NCI-H1930 (cell line): ENCODE measurements at places on chromosomes 7 and 10.

GRCh38 chr10:19877466-19878255 lies 61.4 kb downstream of the PLXDC2 start:
- DNase-seq: no peak

- DNase-seq: no peak
Observed at GRCh38 chr10:69850440-69850839, 48.7 kb downstream of the COL13A1 start.

DNA sequence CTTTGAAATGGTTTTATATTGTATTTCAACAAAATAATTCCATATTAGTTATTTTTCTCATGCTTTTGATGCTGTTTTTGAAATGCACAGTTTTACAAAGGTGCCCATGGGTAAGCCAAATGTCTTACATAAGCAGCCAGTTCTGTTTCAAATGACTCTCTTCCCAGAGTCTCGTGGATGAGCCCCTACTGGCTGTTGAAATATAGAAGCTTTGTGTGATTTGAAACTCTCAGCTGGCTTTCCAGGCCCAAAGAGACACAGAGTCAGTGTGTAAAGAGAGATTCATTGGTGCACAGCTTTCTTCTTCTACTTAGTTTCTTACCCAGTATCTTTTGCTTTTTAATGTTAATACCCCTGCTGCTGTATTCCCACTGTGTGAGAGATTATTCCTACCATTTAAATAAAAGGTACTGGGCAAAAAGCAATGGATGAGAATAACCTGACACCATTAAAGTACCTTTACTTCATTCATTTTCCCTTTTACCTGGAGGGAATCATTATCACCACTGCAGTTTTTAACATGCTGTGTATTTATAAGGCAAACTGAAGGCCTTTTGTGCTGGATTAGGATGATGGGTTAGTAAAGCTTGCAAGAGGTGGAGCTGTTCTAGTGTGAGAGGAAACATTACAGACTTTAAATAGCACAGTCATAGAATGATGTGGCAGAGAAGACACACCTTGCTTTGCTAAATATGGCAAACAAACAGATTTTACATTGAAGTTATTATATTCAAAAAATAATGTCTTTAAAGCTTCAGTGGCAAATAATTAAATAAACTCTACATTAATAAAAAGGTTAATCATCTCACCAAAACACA lies 415.1 kb downstream of the THSD7A start:
- DNase-seq: no peak

DNA sequence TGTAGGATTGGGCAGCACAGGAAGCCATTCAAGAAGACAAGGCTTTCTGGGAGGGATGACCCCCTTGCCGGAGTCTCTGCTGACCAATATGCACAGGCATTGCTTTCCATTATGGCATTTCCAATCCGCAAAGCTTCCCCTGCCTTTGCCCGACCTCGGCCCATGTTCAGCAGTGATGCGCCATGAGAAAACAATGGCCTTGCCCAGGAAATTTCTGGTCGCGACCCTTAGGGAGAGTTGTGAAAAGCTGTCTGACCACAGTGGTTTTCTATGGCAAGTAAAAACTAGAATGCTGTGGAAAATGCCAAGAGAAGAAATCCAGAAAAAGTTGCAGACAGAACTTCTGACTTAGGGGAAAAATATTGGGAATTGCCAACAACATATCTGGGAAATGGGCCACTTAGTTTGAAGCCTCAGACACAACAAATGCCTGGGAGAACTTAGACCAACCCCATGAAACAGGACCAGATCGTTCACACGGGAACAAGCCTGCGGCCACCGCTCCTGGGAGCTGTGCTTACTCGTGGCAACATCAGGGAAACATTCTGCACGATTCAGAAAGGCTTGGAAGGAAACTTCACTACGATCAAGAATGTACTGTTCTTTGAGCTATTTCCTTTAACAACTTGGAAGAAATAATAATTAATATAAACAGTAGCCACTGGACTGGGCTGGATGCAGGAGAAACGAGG lies 512.4 kb downstream of the TNS3 start:
- DNase-seq: no peak

- no peak for DNase-seq
Observed at GRCh38 chr10:1400101-1401070, 336.9 kb downstream of the ADARB2 start.

DNA sequence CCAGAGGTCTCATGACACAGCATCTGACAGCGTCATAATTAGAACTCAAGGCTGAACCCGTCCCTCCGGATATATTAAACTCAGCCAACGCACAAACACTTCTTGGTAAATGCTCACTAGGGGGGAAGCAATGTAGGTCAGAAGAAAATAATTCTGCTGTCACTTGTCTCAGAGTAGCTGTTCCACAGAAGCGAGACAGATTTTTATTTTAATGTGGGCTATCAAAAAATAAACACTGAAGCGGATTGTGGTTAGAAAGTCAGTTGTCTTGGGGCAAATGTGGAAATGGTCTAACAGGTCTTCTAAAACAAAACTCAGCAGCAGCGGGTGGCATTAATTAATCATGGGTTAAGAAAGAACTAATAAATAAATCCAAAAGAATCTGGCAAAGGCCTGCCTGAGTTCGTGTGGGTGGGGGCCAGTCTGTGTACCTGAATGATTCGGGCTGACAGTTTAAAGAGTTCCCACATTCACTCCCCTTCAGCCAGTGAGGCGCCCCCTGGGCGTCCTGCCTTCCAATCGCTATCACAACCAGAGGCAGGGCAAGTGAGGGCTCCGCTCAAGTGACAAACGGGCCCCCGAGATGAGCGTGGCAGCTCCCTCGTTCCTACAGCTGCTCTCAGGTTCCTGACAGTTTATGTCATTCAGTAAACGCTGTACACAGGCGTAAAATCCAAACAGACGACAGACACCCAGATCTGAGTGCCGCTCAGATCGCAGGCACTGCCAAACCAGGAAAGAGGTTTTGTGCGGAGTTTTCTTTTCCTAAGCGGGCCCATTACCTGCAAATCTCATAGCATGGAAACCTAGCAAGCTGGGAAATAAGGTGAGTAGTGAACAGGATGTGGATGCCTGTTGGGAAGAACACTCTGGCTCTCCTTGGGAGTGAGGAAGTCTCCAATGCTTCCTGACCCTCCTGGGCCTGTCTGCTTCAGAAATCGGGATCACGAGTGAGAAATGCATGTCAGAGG lies 52.9 kb downstream of the NRAP start:
- DNase-seq: no peak

GRCh38 chr10:70191161-70191971 lies 21.1 kb upstream of the SAR1A start:
- no peak for DNase-seq

DNA sequence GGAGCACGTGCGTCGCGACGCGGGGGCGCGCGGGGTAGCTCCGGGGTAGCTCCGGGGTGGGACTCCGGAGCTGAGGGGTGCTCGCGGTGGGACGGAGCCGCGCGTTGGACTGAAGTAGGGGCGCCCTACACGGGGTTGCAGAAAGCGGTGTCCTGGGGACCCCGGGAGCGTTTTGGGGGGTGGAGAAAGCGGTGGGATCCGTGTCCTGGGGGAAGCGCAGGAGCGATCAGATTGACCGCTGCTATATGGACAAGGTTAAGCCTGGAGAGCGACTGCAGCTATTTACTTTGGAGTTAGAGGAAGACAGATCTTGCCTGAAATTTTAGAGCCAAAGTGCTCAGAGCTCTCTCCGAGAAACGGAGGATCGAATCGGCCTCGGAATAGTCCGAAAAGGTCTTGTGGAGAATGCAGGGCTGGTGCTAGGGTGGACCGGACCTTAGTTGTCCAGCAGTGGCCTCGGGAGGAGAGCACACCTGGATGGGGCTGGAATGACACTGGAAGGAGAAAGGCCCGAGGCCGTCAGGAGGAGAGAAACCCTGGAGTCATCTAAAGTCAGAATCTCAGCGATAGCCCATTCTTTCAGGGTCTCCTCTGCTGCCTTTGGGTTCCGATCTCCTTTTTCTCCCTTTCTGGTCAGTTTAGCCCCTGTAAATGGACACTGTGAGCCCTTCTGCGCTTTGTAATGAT lies 564 bp downstream of the PDSS1 start:
- DNase-seq: no peak

- no peak for DNase-seq
Observed at GRCh38 chr10:71659111-71659634, 60.4 kb downstream of the C10orf105 start.

DNA sequence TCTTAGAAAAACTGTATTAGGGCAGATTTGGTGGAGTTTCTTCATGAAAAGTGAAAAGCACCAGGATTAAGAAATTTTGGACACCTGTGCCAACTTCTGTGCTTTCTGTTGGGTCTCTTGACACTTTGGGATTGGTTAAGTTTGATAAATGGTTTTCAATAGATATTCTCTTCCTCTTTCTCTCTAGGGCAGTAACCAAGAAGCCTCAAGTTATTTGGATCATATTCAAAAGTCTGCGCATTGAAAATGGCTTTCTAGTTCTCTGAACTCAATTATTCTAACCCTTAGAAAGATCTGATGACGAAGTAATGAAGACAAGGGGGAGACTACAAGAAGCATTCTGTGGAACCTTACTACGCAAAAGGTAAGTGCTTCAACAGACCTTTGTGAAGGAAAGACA lies 144.0 kb upstream of the CCDC6 start:
- DNase-seq: no peak

- DNase-seq: no peak
Observed at GRCh38 chr10:29728541-29729049, 93.8 kb upstream of the SVIL start.

- DNase-seq: no peak
Observed at GRCh38 chr7:7565018-7565680, 1.5 kb upstream of the MIOS start.

DNA sequence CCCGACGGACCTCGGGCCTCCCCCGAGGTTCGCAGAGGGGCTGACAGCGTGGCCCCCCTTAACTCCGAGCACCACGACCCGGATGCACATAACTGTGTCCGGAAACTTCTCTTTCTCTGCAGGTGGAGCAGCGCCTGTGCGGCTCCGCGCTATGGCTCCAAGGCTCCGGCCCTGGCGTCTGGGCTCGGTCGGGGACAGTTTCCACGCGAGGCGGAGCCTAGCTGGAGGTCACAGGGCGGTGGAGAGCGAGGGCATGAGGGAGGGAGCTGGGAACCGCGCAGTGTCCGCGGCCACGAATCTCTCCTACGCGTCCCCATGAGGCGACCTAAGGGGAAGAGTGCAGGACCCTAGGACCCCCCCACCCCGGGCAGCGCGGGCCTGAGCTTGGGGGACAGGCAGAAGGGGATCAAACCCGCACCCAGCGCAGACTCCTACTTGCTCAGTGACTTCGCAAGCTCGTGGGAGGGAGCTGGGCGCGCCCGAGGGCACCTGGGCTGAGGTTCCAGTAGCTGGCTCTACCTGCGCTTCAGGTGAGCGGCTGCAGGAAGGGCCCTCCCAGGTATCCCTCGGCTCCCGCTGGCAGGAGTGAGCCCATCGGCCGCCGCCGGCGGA lies 8.6 kb upstream of the MNX1 start:
- DNase-seq: no peak

GRCh38 chr7:106460792-106461254 lies 176.0 kb upstream of the NAMPT start:
- no peak for DNase-seq

GRCh38 chr7:67918158-67918557 lies 921.5 kb downstream of the TYW1 start:
- no peak for DNase-seq

DNA sequence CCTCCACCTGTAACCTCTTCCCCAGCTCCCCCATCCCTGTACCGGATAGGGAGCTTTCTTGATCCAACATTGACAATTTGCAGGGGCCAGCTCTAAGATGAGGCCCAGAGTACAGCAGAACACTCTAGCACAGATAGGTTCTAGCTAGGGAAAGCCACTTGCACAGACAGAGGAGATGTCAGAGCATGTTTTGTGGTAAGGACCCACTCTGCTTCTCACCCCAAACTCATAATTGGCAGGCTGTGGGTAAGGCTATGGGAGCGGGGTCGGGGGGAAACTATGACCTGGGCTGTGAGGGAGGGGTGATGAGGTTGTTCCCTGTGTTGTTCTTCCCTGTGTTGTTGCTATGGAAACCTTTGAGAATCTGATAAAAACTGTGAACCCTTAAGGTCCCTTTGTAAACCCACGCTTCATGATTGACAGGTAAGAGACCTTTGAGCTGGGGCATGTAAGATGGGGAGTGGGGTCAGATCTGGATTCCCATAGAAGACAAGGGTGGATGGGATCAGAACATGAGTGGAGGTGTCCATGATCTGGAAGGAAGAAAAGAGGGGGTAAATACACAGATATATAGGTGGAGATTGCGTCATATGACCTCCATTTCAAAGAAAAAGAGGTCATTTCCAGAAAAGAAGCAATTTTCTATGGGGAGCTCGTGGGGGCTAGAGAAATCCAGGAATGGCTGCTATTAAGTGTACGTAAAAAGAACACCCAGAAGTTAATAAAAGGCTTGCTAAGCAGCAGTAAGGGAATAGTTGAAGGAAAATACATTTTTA lies 4.0 kb downstream of the CALD1 start:
- no peak for DNase-seq

DNA sequence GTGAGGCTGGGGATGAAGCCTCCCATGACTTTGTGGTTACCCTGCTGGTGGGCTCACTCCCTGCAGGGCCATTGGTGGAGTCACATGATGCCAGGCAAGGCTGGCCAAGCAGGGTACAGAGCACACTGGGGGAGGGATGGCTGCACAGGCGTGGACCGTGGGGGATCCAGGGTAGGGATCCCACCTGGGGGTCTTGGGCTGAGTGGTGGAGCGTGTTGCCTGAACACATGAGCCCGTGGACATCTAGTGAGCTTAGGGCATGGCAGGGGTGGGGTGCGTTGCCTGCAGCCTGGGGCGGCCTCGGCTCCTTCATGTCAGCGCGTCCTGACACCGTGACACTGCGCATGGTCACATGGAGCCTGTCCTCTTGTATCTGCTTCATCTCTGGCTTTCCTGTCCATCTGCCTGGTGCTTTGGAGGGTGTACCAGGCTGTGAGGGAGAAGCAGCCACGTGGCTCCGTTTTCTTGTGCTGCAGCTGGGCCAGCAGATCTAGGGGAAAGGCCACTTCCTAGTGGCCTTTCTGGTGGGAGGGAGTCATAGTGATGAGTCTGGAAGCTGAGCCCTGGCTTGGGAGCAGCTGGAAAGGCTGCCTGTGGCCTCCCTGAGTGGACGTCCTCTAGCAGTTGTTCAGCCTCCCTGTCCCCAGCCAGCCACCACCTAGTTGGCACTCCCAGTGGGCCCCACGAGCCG lies 96.2 kb downstream of the LHPP start:
- no peak for DNase-seq
